ENCODE measurements at places on chromosomes 7 and 10.

GRCh38 chr10:35992107-35992506 lies 350.0 kb upstream of the FZD8 start:
- no peak for DNase-seq

DNA sequence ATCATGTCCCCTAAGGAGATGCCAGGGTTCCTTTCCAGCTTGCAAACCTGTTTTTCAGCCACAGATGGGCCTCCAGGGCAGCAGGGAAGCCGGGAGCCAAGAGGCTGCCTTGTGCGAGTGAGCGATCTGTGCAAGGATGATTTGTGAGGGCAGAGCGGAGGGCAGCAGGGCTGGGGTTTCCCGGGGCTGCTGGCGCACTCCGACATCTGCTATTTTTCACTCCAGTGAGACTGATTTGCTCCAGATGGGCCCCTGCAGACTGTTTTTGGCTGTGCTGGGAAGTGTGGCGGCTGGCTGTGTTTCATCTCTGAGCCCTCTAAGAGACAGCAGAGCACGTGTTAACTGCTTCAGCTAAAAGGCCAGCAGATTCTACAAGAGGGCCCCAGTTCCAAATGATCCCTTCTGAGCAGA lies 466.2 kb downstream of the TYW1 start:
- no peak for DNase-seq

DNA sequence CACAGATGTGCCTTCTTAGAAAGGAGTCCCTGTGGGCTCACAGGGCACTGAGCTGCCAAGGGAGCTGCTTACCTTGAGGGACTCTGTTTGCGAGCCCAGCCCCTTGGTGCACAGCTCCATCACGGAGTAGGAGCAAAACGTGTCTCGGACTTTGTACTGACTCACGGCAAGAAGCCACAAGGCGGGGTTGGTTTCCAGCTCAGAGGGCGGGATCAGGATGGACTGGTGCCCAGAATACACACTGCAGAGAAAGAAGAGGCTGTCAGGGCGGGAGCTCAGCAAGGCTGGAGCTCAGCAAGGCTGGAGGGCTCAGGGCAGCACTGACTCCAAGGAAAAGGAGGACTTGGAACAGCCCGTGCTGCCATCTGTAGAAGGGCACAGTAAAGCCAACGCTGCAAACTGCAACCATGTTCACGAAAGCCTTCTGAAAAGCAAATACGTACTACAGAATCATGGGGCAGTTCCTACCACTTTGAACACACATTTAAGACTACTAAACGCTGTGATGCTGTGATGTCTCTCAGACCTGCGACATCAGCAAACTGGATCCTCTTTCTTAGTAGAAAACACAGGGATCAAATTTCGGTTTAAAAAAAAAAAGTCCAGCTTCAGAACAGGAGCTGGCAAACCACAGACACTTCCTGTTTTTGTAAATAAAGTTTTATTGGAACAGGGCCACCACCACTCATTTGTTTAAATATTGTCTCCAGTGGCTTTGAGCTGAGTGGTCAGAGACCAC lies 194.3 kb downstream of the ZMYND11 start:
- DNase-seq = no peak

DNA sequence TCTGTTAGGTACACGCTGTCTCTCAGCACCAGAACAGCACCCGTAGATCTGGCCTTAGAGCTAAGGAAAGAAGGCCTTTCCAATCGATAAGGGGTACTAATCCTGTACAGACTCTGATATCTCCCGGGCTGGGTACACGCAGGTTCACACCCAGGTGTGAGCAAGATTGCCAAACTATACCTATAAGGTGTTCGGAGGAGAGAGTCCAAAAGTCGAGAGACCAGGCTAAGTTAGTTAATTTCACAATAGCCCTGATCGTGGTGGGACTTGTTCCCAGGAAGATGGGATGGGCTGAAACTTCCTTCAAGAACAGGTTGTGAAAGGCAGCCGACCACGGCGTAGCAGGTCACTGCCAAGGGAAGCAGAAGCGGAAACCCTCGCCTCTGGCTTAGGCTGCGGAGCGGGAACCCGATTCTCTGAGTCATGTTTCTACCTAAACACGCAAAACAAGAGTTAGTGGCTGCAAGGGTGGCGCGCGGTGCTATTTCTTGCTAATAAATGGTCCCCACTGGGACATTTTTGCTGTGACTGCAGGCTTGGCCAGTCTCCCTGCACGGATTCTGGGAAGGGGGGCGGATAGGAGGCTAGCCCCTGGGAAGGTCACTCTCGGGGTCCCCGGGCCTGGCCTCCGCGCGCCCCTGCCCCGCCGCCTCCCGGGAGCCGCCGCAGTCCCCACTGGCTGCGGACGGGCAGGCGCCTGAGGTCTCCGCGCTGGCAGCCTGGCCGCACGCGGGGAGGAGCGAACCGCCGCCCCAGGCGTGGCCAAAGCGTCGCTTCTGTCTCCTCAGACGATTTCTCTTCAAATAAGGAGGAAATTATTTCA lies 75.4 kb upstream of the PDSS1 start:
- DNase-seq = no peak

GRCh38 chr10:110094786-110095185 lies 87.0 kb downstream of the ADD3 start:
- no peak for DNase-seq

- DNase-seq = no peak
Observed at GRCh38 chr7:85220651-85221050, 33.8 kb upstream of the SEMA3D start.

DNA sequence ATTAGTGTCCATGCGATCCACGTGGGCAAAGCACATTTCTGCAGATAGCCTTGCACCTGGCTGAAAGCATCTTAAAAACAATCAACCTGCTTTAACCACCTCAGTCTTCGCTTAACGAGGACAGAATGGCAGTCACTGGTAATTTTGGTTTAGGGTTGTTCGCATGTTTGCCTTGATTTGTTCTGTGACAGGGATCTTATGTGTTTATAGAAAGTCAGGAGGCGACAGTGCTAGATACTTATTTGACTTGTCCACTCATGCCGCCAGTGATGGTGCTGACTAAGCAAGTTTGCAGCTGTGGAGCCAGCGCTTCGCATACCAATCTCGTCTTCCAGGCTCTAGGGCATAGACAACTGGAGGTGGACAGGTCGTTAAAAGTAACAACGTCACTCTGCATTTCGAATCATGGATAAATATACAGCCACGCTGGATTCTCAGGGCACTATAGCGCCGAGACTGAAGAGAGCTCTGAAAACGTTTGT lies 1.2 kb upstream of the TMEM243 start:
- no peak for DNase-seq

Data from stimulated activated CD4-positive, alpha-beta T cell treated with anti-CD3 and anti-CD28 coated beads, Interleukin-1b, Interleukin-23, amount 100 ng/mL, for 1 hour (primary cell).